Activated CD8-positive, alpha-beta memory T cell treated with anti-CD3 and anti-CD28 coated beads, Interleukin-2, amount 10 ng/mL, durations not matched to agents 7 days and 5 days (primary cell): ENCODE measurements at places on chromosomes 2 and 18. TPM values are rescaled to one million over a fixed set of nuclear protein-coding genes. Genes with fewer than 3 reads are reported as not detected.

Gene AMMECR1L
- total RNA-seq, result 13.3 TPM

- no peaks in the 10 kb centered on the region for H3K27me3 ChIP-seq
- H3K27ac ChIP-seq, result no peak overlapping the region
- no peaks in the 10 kb centered on the region for H3K4me1 ChIP-seq
- no peak for DNase-seq
- H3K36me3 ChIP-seq, result no peaks in the 10 kb centered on the region
- no peak overlapping the region for H3K4me3 ChIP-seq
Observed at GRCh38 chr2:21363364-21363763, 239.6 kb downstream of the TDRD15 start.

Gene ABCB6
- total RNA-seq, result 12.6 TPM

- no peak for DNase-seq
- peaks cover 7% of the 10 kb centered on the region for H3K36me3 ChIP-seq
- no peak overlapping the region for H3K27ac ChIP-seq
- H3K27me3 ChIP-seq, result no peaks in the 10 kb centered on the region
- no peak overlapping the region for H3K4me3 ChIP-seq
Observed at GRCh38 chr2:233436191-233436581, 81.9 kb downstream of the DGKD start.

GRCh38 chr2:39124746-39125057, 3.9 kb upstream of the SOS1 start:
- peak overlapping the region; percentile 91 for H3K27ac ChIP-seq
- peaks cover 7% of the 10 kb centered on the region for H3K36me3 ChIP-seq
- H3K4me1 ChIP-seq, result peaks cover 64% of the 10 kb centered on the region
- no peak for DNase-seq
- peak overlapping the region; percentile 90 for H3K4me3 ChIP-seq

Gene GKN2
- not detected for total RNA-seq

DNA sequence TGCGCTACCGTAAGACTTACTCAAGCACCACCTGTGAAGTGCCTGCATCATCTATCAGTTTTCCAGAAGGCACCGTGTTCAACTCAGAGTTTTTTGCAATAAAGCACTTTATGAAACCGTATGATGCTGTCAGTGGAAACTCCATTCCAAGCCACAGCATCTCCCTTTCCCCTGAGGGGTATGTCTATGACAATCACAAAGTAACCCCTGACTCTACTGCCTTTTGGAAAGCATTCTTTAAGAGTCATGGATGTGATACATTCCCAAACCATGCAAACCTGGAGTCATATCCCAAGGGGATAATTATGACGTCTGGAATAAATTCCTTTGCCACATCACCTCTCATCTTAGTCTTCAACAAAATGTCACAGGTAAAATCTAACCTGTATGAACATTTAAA, 39.2 kb downstream of the UNC50 start:
- no peak for DNase-seq
- H3K4me3 ChIP-seq, result no peak overlapping the region
- peaks cover 46% of the 10 kb centered on the region for H3K4me1 ChIP-seq
- no peaks in the 10 kb centered on the region for H3K27me3 ChIP-seq
- H3K27ac ChIP-seq, result no peak overlapping the region

GRCh38 chr2:234620018-234620417, 123.1 kb upstream of the ARL4C start:
- H3K27ac ChIP-seq, result no peak overlapping the region
- peak; percentile 1 for DNase-seq
- no peaks in the 10 kb centered on the region for H3K36me3 ChIP-seq
- no peak overlapping the region for H3K4me3 ChIP-seq
- peaks cover 14% of the 10 kb centered on the region for H3K27me3 ChIP-seq

- no peaks in the 10 kb centered on the region for H3K27me3 ChIP-seq
- H3K36me3 ChIP-seq, result no peaks in the 10 kb centered on the region
- DNase-seq, result no peak
- no peak overlapping the region for H3K27ac ChIP-seq
- no peak overlapping the region for H3K4me3 ChIP-seq
- no peaks in the 10 kb centered on the region for H3K4me1 ChIP-seq
Observed at GRCh38 chr2:51213826-51214225, 181.9 kb upstream of the NRXN1 start.

Gene TXNDC2
- not detected for total RNA-seq

GRCh38 chr18:11407940-11408339, 201.5 kb upstream of the SLC35G4 start:
- H3K27ac ChIP-seq, result no peak overlapping the region
- DNase-seq, result no peak
- H3K4me3 ChIP-seq, result no peak overlapping the region
- H3K4me1 ChIP-seq, result no peaks in the 10 kb centered on the region
- no peaks in the 10 kb centered on the region for H3K36me3 ChIP-seq
- no peaks in the 10 kb centered on the region for H3K27me3 ChIP-seq

Gene CMPK2
- total RNA-seq, result 164 TPM

Gene ACMSD
- not detected for total RNA-seq

Gene LRRC30
- total RNA-seq, result not detected

Gene MTCL1
- 0.59 TPM for total RNA-seq

Gene ZNF2
- total RNA-seq, result 5.0 TPM

Gene AQP4
- not detected for total RNA-seq

DNA sequence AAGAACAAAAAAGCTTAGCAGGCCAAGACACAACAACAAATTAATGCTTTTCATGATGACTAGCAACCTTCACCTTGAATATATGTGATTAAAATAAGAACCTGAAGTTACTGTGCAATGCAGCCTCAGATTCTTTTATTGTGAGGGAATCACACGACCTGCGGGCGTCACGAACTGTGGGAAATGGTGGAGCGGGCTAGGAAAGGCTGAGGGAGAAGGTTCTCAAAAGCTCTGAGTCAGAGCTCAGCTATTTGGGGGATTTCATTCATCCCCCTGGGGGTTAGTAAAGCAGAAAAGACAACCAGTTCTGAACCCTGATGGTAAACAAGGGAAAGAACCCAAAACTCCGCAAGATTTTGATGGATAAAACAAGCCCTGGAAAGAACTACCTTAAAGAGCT, 89.3 kb upstream of the NCKAP5 start:
- H3K4me3 ChIP-seq, result no peak overlapping the region
- H3K4me1 ChIP-seq, result no peaks in the 10 kb centered on the region
- DNase-seq, result no peak
- H3K27ac ChIP-seq, result no peak overlapping the region
- H3K36me3 ChIP-seq, result no peaks in the 10 kb centered on the region

DNA sequence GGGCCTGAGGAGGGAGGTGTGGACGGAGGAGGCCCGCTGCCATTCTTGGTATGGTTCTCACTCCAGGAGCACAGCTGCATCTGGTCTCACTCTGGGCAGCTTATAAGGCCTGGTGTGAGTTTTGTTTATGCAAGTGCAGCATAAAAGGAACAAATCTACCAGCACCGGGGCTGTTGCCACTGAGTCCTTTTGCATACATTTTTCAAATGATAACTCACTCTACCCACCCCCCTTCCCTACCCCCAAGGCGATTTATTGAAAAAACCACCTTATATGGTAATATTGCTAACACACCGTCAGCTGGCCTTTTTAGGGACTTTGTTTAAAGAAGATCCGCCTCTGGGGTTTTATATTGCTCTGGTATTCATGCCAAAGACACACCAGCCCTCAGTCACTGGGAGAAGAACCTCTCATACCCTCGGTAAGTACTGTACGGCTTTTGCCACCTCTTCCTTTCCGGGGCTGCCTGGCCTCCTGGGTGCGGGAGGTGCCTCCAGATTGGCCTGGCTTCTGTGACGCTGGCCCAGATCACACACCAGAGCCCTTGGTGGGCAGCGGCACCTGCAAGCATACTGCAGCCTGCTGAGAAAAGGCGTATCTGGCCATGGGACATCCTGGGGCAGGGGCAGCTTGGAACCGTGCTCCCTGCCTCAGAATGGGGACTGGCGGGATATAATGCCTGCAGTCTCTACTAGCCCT, at the start of gene ACTG2:
ACTG2 (plus strand) TSS at position 378 of the 699 bp plus-strand sequence. CDS start 8,304 bp downstream, outside the sequence.
- no peaks in the 10 kb centered on the region for H3K27me3 ChIP-seq
- H3K36me3 ChIP-seq, result no peaks in the 10 kb centered on the region
- no peak for DNase-seq
- H3K27ac ChIP-seq, result no peak within 1 kb of the TSS
- H3K4me1 ChIP-seq, result peaks cover 44% of the 10 kb centered on the region

Gene NIFK
- 102 TPM for total RNA-seq

Gene ABCB11
- total RNA-seq, result not detected

DNA sequence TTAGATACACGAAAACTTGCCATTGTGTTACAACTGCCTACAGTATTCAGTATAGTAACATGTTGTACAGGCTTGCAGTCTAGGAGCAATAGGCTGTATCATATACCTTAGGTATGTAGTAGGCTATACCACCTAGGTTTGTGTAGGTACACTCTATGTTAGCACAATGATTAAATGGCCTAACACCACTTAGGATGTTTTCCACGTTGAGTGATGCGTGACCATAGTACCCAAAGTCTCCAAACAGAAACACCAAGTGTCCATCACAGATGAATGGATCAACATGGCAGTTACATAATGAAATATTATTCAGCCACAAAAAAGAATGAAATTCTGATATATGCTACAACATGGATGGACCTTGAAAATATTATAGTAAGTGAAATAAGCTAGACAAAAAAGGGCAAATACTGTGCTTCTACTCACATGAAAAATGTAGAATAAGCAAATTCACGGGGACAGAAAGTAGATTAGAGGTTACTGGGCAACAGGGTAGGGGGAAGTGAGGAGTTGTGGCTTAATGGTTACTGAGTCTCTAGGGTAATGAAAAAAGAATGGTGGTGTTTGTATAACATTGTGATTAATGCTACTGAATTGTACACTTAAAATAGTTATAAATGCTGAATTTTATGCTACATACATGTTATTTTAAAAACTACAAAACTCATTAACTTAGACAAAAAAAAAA, 62.6 kb downstream of the TMEM131 start:
- H3K4me3 ChIP-seq, result no peak overlapping the region
- peaks cover 11% of the 10 kb centered on the region for H3K36me3 ChIP-seq
- no peak for DNase-seq
- no peaks in the 10 kb centered on the region for H3K27me3 ChIP-seq
- H3K27ac ChIP-seq, result no peak overlapping the region

GRCh38 chr2:197950006-197950405, 145.6 kb downstream of the PLCL1 start:
- peaks cover 4% of the 10 kb centered on the region for H3K27me3 ChIP-seq
- no peaks in the 10 kb centered on the region for H3K4me1 ChIP-seq
- H3K4me3 ChIP-seq, result no peak overlapping the region
- DNase-seq, result no peak
- H3K36me3 ChIP-seq, result no peaks in the 10 kb centered on the region
